ENCODE measurements at places on chromosomes 12 and 14.

GRCh38 chr12:9363145-9363544 is 154.9 kb upstream of the PZP start:
- no peak for DNase-seq

DNA sequence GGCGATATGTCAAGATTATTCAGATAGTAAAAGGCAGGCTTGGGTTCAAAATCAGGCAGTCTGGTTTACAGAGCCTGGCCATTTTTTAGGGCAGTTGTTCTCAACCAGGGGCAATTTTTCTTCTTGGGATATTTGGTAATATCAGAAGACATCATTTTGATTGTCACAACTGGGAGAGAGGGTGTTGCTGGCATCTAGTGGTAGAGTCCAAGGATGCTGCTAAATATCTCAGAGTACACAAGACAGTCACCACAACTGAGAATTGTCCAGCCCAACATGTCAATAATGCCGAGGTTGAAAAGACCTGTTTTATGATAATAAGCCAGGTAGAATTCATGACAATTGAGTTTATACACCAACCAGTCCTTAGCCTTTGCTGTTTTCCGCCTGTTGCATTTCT is 733.9 kb downstream of the NRXN3 start:
- DNase-seq, result no peak

- DNase-seq, result no peak
These were observed 380.0 kb downstream of the ATP23 start for GRCh38 chr12:58321414-58321813.

DNA sequence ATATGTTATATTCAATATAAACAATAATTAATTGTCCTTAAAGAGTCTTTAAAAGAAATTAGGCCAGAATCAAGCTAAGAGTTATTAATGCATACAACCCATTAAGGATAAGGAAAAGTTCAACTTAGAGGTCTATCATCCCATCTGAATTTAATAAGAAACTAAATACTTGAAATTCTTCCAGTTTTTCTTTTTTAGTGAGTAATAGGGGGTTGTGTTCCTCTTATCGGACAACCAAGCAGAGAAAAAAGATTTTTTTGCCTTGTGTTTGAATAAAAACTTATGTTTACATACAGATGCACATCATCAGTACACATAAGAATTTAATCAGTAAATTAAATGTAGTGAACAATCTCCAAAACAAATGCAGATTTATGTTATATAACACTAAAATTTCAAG is 32.5 kb downstream of the PAWR start:
- DNase-seq, result no peak

DNA sequence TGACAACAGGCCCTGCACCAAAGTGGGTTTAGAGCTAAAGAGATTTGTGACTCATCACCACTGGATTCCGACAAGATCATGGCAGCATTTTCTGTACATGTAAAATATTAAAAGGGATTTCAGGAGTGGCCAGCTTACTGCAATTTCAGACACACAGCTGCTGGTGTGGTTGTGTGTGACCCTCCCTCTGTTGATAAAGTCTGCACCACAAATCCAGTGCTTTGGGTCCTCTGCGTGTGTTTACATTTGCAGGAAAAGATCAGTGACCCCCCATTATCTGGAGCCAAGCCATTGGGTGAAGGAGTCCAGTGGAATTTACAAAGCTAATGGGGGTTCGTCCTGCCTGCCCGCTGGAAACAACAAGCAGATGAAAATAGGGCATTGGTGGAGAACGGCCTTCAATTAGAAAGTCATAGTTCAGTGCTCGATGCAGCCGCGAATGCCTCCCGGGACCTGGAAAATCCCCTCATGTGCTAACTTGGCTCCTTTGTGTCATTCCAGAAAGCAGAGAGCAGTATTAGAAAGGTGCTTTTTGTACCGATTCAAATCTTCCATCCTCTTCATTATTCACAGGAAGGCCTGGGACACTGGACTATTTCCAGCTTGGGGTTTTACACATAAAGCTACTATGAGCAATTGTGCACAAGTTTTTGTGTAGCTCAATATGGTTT is 188.5 kb upstream of the TMEM132C start:
- no peak for DNase-seq

DNA sequence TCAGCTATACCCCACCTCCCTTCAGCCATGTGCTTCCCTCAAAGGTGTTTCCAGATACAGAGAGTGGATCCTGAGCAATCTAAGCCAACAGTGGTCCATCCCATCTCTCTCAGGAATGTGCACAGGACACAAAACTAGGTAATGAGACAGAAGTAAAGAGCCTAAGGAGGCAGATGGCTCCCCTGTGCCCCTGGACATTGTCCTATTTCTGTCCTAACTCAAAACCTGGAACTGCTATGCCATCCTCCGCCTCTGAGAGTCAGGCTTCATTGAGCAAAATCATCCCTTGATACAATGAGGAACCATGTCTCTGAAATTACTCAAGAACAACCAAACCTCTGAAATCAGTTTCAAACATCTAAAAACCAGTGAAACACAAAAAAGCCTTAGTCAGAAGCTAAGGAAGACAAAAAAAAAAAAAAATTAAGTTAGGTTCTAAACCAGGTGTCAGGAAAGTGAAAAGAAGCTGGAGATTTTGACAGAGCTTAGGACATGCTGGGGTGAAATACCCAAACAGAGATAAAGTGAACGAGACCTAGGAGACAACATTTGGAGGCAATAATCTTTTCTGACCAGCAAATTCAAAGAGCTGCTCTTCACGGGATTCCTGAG is 200.3 kb upstream of the PLEKHG7 start:
- DNase-seq, result no peak

Measured in glomerular endothelial cell (primary cell).